ENCODE measurements at places on chromosomes 12 and 14.

DNA sequence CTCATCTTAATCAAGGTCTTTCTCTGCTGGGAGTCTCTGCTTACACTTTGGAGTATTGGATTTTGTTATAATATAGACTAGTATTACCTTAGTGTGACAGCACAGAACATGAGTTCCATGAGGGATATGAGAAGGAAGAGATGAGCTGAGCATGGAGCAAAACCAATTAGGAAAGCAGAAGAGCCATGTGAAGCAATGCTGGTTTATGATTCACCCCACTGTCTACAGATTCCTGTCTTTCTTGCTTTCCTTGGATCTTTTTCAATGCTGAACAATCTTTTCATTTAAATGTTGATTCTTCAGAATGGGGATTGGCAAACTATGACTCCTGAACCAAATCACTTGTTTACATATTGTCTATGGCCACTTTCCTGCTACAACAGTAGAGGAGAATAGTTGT is 70.4 kb upstream of the KITLG start:
- DNase-seq, result no peak

DNA sequence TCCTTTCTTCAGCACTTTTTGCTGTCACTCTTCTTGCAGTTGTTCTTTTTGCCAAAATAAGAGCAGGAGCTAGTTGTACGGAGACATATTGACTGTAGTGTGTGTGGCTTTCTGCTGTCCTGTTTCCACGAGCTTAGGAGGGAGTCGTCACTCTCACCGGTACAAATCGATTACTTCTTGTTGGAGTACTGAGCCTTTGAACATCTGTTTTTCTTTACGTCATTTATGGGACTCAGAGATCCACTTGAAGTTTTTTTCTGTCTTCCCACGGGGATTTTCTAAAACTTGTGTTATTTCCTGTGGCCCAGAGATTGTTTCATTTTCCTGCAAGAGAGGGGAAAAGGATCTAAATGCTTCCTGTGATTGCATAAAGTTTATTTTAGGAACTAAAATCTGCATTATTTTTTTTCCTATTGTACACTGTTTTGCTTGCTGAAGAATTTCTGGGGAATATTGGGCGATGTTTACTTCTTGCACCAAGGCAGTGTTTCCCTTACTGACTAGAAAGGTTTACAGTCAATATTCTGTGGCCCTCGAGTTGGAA is 199.8 kb upstream of the ARHGAP5 start:
- DNase-seq, result peak; percentile 10

DNA sequence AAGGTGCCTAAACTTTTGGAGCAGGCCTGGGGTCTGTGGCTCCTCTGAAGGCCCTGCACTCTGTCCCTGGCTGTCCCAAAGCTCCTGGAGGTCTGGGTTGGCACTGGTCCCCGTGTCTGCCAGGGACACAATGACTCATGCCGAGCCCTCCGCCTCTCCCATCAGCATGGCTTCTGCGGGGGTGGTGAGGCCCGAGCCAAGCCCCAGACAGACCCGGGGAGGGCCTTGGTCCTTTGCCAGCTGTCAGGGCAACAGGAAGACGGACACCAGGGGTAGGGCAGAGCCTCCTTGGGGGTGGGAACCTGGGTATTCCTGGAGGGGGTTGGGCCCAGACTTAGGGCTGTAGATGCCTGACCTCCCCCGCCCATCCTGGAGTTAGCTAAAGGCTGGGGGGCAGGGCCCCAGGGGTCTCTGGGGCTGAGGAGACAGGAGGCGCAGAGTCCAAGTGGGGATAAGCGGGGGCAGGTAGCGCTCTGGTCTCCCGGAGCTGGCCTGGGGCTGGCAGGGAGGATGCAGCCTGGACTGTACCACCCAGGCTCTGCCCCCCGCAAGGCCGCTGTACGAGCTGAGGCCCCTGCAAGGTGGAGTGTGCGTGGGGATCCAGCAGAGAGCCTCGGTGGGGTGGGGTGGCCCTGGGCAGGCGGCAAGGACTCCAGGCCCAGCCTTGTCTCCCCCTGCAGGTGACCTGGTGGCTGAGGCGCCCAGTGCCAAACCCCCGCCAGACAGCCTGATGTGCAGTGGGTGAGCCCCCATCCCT is 16.4 kb upstream of the PUS1 start:
- DNase-seq, result no peak

DNA sequence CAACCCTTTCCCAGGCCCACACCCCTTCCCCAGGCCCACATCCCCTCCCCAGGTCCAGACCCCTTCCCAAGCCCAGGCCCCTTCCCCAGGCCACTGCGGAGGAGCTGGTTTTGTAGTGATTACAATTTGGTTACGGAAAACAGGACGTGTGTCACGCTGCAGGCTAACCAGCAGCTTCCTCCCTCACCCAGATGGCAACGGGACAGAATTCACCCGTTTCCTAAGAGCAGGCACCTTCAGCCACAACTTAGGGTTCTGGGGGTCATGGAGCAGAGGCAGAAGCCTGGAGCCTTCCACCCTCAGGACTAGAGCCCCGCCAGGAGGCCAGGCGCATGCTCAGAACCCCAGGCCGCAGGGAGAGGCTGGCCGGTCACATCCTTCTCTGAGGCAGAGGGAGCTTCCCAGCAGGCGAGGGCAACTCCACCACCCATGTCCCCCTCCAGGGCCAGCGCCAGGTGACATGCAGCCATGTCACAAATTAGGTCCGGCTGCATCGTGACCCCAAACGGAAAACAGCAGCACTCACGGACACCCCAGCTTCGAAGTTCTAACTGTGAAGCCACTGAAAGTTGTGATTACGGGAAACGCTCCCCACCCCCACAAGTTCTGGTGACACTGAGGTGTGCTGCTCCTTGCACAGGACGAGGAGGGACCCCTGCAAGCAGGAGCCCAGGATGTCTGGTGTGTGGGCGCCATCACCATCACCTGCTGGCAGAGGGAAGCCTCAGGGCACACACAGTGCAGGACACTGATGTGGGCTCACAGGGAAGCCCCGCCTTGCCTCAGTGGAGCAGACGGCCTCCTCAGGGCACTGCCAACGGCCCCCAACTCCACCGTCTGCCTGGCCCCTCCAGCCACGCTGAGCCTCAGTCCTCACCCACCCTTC is 7.7 kb downstream of the BRF1 start:
- no peak for DNase-seq

DNA sequence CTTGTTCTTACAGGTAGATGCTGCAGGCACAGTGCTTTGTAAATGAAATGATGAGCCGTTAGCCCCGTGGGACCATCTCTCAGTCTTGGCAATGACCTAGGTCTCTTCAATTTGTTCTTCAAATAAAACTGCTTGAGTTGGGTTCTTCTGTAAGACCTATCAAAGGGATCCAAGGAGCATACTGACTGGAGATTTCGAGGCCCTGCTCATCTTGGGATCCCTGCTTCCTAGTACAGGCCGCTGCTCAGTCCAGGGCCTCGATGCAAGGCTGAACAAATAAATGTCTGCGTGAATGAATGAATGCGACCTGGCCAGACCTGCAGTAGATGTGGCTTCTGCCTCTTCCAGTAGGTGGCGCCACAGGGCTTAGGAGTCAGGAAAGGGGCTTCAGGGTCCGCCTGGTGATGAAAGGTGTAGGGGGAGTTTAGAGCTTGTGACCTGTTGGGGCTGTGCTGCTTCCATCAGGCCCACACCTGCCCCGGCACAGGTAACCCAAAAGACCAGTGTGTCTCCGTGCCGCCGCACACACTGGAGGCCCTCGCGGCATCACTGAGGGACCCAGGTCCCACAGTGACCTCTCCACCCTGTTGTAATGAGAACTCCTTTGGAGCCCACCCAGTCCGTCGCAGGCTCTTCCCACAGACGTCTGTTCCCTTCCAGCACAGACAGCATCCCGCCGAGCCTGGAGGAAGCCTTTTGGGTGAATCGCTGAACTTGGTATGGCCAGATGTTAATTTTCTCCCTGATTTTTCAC is 4.4 kb downstream of the CACNA1C start:
- peak; percentile 78 for DNase-seq

Data from NCI-H2171 (cell line).